ENCODE measurements at places on chromosomes 6 and 20. TPM values are rescaled to one million over a fixed set of nuclear protein-coding genes. Genes with fewer than 3 reads are reported as not detected.

LGSN gene
- not detected for total RNA-seq

TMEM170B gene
- total RNA-seq, result 2.4 TPM

ARMH2 gene
- not detected for total RNA-seq

CENPW gene
- total RNA-seq, result 4.8 TPM

MOG gene
- not detected for total RNA-seq

SYNDIG1 gene
- total RNA-seq, result 0.17 TPM

C20orf141 gene
- not detected for total RNA-seq

PSMB9 gene
- 68.9 TPM for total RNA-seq

GHRH gene
- total RNA-seq, result not detected

CEP162 gene
- 14.0 TPM for total RNA-seq

CDH4 gene
- 0.17 TPM for total RNA-seq
